ENCODE measurements at places on chromosomes 3 and 15. TPM values are rescaled to one million over a fixed set of nuclear protein-coding genes. Genes with fewer than 3 reads are reported as not detected.

The COL6A6 gene
- 0.10 TPM for polyA plus RNA-seq

The CFAP100 gene
- not detected for polyA plus RNA-seq

The LCMT2 gene
- polyA plus RNA-seq: 2.6 TPM

The PLCB2 gene
- 7.5 TPM for polyA plus RNA-seq

The TIGIT gene
- polyA plus RNA-seq: 0.07 TPM

The GOLGA8R gene
- not detected for polyA plus RNA-seq

The GALNT15 gene
- not detected for polyA plus RNA-seq

The MUC20 gene
- 0.29 TPM for polyA plus RNA-seq
